NCI-H510A treated with DMSO at 0.1 percent for 48 hours (cell line): ENCODE measurements at places on chromosomes 1 and 21.

DNA sequence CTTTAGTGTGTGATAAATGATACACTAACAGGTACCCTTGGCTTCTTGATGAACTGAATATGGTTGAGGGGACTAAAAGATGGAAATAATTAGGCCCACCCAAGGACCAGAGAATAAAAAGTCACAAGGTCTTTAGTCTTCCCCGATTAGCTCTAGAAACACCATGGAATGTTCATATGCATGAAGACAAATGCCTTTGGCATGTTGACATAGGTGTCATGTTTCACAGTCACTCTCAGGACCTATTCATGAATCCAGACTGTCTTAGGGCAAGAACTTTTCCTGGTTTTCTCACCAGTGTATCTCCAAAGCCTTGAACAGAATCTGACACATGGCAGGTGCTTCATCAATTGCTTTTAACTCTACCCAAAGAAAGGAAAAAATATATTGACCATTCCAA, 412.8 kb downstream of the AJAP1 start:
- DNase-seq, result peak; percentile 37

GRCh38 chr1:88060112-88060673, 623.9 kb upstream of the PKN2 start:
- no peak for DNase-seq

- DNase-seq, result no peak
Observed at GRCh38 chr1:11925938-11926292, 312 bp downstream of the KIAA2013 start.

DNA sequence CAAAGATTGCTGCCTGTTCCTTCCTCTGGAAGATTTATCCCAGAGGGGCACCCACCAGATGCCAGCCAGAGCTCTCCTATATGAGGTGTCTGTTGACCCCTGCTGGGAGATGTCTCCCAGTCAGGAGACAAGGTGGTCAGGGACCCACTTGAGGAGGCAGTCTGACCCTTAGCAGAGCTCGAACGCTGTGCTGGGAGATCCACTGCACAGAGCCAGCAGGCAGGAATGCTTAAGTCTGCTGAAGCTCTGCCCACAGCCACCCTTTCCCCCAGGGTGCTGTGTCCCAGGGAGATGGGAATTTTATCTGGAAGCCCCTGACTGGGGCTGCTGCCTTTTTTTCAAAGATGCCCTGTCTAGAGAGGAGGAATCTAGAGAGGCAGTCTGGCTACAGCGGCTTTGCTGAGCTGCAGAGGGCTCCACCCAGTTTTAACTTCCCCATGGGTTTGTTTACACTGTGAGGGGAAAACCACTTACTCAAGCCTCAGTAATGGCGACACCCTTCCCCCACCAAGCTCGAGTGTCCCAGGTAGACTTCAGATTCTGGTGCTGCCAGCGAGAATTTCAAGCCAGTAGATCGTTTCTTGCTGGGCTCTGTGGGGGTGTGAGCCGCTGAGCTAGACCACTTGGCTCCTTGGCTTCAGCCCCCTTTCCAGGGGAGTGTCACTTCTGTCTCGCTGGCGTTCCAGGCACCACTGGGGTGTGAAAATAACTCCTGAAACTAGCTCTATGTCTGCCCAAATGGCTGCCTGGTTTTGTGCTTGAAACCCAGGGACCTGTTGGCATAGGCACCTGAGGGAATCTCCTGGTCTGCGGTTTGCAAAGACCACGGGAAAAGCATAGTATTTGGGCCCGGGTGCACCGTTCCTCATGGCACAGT, 51.1 kb upstream of the PDC start:
- peak; percentile 34 for DNase-seq

- peak; percentile 53 for DNase-seq
Observed at GRCh38 chr1:181083842-181084605, 4.5 kb upstream of the IER5 start.

GRCh38 chr1:207959141-207959825, 48.4 kb upstream of the CD34 start:
- DNase-seq, result no peak

DNA sequence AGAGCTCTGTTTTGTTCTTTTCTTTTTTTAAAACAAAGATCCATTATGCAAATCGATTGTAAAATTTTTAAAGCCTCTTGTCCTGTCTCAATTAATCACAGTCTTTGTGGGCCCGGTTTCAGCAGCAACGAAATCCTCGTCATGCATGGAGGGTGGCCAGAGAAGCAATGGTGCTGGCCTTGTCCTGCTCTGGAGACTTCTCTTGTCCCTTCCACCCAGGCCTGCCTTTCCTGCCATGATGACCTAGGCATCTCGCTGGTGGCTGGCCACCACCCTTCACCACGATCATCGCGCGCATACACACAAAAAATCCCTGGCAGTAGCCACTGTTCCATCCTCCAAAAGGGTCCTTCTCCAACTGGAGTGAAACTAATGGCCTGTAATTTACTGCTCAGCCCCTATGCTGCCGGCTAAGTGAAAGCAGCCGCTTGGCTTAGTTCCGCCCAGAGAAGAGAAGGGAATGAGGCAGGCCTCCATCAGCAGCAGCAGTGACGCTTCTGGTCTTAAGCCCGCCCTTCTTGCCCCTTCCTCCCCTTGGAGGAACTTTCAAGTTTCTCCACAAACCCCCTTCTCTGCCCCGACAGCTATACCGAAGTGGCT, 309.5 kb downstream of the NPHP4 start:
- DNase-seq, result no peak

DNA sequence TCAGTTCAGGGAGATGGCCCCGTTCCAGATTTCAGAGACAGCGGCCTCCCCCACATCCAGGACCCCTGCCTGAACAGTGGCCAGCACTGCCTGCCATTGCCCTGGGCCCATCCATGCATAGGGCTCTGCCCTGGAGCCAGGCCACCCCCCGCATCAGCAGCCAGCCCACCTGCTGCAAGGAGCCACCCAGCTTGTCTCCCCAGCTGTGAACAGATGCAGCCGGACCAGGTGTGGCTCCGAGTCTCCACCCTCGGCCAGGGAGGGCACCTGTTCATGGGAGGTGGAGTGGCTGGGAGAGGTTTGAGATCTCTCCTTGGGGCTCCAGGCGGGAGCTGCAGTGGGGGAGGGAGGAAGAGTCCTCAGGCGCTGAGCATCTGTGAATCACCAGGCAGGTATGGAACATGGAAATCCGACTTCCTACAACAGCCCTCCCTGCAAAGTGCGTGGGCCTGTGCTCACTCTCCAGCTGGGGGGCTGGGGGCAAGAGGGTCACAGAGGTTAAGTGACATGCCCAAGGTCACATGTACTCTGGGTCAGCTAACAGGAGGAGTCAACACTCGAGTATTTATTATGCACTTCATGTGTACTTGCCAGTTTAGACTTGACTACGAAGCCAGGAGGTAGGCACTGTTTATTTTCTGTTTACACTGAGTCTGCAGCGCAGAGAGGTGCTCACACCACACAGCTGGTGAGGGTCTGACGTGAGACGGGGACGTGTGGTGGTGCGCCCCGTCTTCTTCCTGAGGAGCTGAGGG, 4.8 kb upstream of the HES5 start:
- DNase-seq, result peak; percentile 98

- DNase-seq, result no peak
Observed at GRCh38 chr1:168422203-168422847, 121.5 kb downstream of the XCL2 start.

DNA sequence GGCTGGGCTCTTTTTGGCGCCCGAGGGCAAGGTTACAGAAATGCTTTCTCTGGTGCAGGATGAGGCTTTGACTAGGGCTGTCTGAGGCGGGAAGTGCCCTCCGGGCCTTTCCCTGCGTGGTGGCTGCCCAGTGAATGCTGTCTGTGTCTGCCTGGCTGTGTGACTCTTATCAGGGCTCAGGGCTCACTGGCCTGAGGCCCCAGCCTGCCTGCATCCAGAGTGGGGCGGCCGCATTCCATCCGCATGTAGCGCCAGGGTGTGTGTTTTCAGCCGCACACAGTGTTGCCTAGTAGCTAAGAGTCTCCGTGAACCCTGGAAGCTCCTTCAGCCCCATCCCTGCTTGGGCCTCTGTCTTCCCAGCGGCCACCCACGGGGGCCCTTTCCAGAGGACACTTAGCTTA, 59.1 kb downstream of the FAAP20 start:
- DNase-seq, result no peak

GRCh38 chr1:167520711-167521206, 2.4 kb upstream of the CD247 start:
- no peak for DNase-seq

- no peak for DNase-seq
Observed at GRCh38 chr21:37874904-37875780, 41.1 kb downstream of the KCNJ6 start.

DNA sequence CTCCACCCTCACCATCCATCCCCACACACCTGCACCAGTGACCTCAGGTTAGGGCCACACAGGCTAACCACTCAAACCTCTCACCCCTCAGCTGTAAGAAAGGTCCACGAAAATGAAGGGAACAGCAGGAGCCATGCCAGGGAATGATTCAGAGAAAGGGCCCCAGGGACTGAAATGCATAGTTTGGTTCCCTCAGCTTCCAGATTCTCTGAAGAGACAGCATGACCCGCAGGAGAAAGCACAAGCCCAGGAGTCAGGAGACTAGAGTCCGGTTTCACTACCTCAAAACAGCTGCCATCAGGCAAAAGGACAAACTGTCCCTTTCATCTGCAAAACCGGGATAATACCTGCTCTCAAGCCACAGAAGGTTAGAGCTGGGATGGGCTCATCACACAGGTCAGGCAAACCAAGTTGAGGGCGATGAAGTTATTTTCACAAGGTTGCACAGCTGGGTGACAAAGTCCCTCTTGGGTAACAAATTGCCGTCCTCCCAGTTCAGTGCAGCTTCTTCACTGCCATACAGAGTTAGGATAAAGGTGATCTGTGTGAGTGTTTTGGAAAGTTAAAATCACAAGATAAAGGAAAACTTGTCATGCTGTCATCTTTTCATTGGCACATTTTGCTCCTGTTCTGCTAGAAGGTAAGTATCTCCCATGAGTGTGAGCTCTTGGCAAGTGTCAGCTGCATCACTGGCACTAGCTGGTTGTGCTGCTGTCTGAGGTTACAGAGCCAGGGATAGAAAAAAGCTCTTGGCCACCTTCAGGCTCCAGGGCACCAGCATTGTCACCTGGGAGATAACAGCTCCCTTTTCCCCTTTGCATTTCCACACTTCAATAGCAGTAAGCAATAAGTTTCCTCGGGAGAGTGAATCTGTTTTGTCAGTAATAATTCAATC, 120.4 kb downstream of the KCNH1 start:
- DNase-seq, result no peak

GRCh38 chr1:209890641-209891330, 47.2 kb upstream of the SYT14 start:
- no peak for DNase-seq

DNA sequence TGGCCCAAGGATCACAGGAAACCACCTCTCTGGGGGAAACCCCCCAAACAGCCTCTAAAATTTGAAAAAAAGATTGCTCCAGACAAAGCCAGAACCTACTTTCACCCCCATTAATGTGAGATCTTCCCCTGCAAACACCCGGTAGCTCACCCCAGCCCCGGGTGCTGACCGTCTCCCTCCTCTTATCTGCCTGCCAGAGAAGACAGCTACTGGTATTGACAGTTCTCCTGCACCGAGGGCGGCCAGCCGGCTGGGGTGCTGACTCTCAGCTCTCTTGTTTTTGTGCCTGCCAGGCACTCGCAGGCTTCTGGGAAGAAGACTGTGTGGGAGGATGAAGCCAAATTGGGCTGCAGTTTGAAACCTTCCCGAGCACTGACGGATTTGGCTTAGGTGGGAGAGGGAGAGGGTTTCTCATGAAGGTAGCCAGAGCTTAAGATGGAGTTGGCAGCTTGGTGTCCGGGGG, 48.2 kb downstream of the RASSF5 start:
- DNase-seq, result no peak

DNA sequence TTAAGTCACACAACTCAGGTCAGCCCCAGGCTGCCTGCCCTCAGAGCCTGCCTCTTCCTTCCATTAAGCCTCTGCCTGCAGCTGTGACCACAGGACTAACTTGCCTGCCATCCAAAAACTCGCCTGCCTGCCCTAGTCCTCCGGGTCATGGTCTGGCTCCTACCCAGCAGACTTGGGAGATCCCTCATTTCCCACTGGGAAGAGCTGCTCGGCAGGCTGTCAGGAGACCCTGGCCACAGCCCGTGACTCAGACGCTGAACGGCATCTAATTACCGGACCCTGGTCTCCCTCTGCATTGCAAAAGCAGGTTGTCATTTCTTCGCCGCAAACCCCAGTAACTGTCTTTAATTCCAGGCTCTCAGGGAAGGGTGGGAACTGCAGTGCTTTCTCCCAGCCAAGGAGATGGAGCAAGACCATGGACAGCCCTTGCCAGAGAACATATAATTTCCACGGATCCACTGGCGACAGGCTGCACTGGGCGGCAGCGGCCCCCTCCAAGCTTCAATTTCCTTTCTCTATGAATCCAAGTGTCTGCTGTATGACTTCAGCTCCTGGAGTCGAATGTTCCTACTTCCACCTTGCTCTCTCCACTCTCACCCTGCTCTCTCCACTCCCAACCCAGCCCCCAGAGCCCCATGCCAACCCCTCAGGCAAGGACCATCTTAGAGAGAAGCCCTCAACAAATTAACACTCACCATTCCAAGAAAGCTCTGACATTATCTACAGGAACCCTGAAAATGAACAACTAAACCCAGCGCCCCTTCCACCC, 20.4 kb downstream of the OLFML2B start:
- DNase-seq, result no peak

DNA sequence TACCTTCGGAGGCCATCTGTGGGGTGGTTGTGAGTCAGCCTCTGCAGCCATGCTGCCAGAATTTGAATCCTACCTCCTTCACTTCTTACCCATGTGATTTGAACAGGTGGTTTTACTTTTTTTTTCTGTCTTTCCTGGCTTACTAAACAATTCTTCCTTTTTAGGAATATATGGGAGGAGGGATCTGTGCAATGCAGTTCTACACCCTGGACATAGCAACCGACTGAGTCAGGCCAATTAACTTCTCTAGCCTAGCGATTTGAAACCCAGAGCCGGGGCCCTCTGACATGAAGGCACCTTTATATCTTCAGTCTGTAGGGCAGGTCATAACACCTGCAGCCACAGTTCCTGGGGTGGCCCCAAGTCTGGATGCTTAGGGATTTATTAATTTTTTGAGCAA, 83.6 kb downstream of the ST6GALNAC3 start:
- DNase-seq, result no peak

- DNase-seq, result no peak
Observed at GRCh38 chr1:156828400-156829124, 11.9 kb upstream of the SH2D2A start.

GRCh38 chr21:44010429-44010828, 1.7 kb upstream of the TRAPPC10 start:
- peak; percentile 28 for DNase-seq

GRCh38 chr1:198858033-198858432, 219.2 kb downstream of the PTPRC start:
- peak; percentile 61 for DNase-seq
